Myometrial cell (primary cell): ENCODE measurements at places on chromosomes 12 and 14. TPM values are rescaled to one million over a fixed set of nuclear protein-coding genes. Genes with fewer than 3 reads are reported as not detected.

Gene RAD9B
- total RNA-seq = 0.86 TPM in 1 of 2 replicates, not detected in the other

Gene SLC25A47
- not detected in 2 replicates for total RNA-seq

Gene LUM
- total RNA-seq = 304 and 309 TPM in 2 replicates

Gene OVCH1
- total RNA-seq = under 0.01 TPM in 1 of 2 replicates, not detected in the other

Gene KLRC2
- not detected in 2 replicates for total RNA-seq

Gene GLI1
- total RNA-seq = 1.4 and 3.7 TPM in 2 replicates

Gene LMNTD1
- total RNA-seq = 1.8 TPM in 1 of 2 replicates, not detected in the other

Gene SIX4
- 10.1 and 12.7 TPM in 2 replicates for total RNA-seq

Gene ADAM20
- total RNA-seq = not detected in 2 replicates

Gene FOXA1
- not detected in 2 replicates for total RNA-seq

Gene FIGNL2
- total RNA-seq = not detected in 2 replicates

Gene TAS2R19
- not detected in 2 replicates for total RNA-seq

Gene NEK9
- total RNA-seq = 30.8 and 32.0 TPM in 2 replicates

Gene LRRC10
- not detected in 2 replicates for total RNA-seq

Gene B3GNT4
- not detected in 2 replicates for total RNA-seq

Gene TAMALIN
- total RNA-seq = 3.0 and 6.6 TPM in 2 replicates

Gene TEX52
- total RNA-seq = not detected in 2 replicates

Gene DEGS2
- total RNA-seq = 0.35 TPM in 1 of 2 replicates, not detected in the other

Gene CACNA2D4
- 1.6 and 4.3 TPM in 2 replicates for total RNA-seq

Gene PLA2G1B
- total RNA-seq = not detected in 2 replicates

Gene KRT85
- total RNA-seq = not detected in 2 replicates

Gene NKX2-8
- not detected in 2 replicates for total RNA-seq

Gene CDCA3
- total RNA-seq = 36.3 and 53.9 TPM in 2 replicates

Gene BBOF1
- total RNA-seq = 4.0 and 10.6 TPM in 2 replicates

Gene B4GALNT3
- total RNA-seq = not detected in 2 replicates

Gene KIF26A
- 0.58 and 1.1 TPM in 2 replicates for total RNA-seq

Gene HECTD4
- total RNA-seq = 6.1 and 6.4 TPM in 2 replicates

Gene RTN1
- not detected in 2 replicates for total RNA-seq

Gene SMCO2
- not detected in 2 replicates for total RNA-seq

Gene AVPR1A
- total RNA-seq = not detected in 2 replicates
